Activated CD4-positive, CD25-positive, alpha-beta regulatory T cell (primary cell): ENCODE measurements at places on chromosomes 16 and 17.

DNA sequence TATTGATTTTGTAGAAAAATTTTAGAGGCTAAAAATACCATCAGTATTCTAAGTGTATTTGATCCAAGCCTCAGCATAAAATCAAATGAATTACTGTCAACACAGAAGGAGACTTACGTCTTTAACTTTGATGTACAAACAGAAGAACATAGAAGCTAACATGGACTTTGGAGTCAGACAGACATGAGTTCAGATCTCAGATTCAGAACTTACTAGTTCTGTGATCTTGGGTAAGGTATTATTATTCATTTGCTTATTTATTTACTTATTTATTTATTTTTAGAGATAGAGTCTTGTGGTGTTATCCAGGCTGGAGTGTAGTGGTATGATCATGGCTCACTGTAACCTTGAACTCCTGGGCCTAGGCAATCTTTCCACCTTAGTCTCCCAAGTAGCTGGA is 4.0 kb upstream of the SLFN12L start:
- no peak for DNase-seq

DNA sequence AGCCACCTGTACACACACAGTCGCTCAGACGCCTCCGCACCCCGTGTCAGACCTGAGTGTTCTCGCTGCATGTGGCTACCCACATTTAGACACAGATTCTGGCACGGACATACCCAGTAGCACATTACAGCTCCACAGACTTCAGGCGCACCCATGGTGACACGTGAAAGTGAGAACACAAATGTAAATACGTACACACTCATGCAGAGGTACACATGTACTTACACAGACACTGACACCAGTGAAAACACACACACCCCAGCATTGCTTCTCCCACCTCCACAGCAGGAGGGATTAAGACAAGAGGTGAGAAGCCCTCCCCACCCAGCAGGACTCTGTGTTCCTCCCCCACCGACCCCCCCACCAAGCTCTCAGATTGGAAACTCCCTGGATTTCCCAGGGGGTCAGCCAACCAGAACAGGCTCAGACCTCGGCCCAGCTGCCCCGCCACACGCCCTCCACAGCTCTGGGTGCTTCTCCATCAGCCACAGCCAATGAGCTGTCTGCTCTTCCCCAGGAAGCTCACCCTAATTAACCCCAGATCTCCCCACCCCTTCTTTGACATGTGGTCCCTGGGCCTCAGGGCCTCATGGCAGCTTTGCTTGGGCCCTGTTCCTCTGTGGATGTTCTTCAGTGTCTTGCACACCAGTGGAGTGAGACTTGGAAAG is 5.3 kb upstream of the FOXN1 start:
- no peak for DNase-seq

GRCh38 chr16:81095653-81095952 is 592 bp downstream of the GCSH start:
- DNase-seq: no peak

- DNase-seq: no peak
Observed at GRCh38 chr17:32320847-32321246, 21.1 kb downstream of the C17orf75 start.

GRCh38 chr16:318628-319027 is 33.9 kb downstream of the AXIN1 start:
- DNase-seq: no peak

DNA sequence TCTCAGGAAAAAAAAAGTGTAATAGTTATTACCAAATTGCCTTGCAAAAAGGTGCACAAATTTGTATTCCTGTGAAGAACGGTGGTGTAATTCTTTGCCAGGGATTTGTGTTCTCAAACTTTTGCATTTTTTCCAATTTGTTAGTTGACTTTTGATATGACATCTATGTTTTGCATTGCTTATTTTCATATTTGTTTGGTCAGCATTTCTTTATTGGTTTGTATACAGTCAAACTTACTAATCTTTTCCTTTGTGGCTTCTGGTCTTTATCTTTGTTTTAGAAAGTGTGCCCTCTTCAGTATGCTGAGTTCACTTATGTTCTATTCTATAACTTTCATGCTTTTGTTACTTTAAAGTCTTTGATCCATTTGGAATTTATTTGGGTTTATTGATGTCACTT is 226.2 kb upstream of the ZFHX3 start:
- DNase-seq: no peak

DNA sequence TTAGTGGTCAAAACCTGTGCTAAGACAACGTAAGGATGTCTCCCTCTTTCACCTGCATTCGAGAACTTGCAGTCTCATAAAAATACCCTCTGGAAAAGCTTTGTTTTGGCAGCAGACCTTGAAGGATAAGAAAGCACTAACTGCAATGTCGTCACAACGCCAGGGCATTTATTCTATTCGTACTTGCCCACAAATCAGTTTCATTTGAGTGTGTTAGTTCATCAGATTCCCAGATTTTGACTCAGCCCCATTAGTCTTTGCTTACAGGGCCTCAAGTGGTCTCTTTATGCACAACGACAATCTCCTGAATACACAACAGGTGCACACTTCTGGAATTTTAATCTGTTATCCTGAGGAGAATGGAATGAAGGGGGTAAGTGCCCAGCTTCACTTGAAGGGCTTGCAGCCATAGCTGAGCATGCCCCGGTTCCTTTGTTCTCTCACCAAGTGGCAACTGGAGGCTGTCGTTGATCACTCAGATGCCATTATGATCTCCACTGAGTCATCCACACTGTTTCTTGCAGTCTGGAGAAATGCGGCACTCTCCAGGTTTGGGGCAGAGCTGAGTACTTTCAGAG is 58.8 kb downstream of the CLEC19A start:
- DNase-seq: no peak

DNA sequence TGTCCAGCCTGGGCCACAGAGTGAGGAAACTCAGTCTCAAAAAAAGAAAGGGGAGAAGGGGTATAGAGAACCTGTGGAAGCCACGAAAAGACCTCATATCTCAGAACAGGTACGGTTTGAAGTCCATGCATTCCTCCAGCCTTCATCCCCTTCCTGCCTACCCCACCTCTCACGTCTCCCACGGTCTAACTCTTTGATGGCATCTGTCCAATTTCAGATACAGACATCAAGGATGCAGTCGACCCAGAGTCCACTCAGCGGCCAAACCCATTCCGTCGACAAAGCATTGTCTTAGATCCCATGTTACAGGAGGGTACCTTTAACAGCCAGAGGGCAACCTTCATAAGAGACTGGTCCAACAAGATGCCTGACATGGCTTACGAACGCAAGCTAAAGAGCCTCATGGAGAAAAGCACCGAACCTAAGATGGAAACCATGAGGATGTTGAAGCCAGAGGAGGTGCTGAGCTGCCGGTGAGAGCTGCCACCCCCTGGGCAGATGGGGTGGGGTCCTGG is 22.7 kb downstream of the C16orf78 start:
- DNase-seq: no peak

DNA sequence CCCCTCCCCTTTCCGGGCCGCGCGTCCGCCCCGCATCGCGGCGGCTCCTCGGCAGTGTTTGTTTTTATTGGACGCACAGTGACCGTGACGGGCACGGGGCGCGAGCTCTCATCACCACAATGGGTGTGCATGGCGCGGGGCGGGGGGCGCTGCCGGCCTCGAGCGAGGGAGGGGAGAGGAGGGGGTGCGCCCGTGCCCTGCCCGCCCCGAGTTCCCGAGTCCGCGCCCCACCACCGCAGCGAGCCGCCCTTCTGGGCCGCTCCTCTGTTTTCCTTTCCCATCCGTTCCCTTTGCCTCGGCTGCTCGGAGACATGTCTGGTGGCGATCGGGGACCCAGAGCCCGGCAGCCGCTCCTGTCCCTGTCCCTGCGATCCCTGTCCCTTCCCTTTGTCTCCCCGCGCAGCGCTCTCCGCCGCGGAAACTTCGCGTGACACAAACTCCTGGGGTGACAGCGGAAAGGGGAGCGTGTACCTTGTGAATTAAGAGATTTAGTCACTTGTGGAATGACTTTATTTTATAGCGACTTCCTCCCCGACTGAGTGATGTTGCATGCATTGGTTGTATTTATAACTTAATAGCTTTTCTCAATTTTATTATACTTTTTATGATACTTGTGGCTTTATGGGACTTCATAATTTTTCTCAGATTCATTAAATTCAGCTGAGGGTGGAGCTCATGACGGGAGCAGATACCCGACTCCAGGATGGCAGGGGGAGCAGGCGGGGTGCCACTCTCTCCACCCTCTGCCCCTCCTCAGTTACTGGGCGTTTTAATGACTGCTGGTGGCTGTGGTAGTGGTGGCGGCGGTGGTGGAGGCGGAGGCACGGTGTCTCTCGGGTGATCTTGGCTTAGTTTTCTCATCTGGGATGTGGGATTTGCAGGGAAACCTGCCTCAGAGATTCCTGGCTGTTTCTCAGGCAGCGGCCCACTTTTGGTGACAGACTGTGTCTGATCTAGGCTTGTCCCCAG is 40.8 kb downstream of the MRM1 start:
- no peak for DNase-seq

GRCh38 chr17:82228278-82228841 is 482 bp upstream of the SLC16A3 start:
- DNase-seq: no peak

GRCh38 chr16:1034230-1035065 is 38.1 kb upstream of the SSTR5 start:
- no peak for DNase-seq

- no peak for DNase-seq
Observed at GRCh38 chr16:86215979-86216585, 294.2 kb upstream of the FOXF1 start.

- no peak for DNase-seq
Observed at GRCh38 chr16:74742051-74742481, 32.6 kb downstream of the FA2H start.

- DNase-seq: no peak
Observed at GRCh38 chr16:68342620-68343019, 31.8 kb downstream of the PRMT7 start.

GRCh38 chr17:2101448-2102257 is 46.8 kb downstream of the HIC1 start:
- DNase-seq: no peak

GRCh38 chr17:71118039-71118438 is 948.7 kb downstream of the KCNJ2 start:
- no peak for DNase-seq

DNA sequence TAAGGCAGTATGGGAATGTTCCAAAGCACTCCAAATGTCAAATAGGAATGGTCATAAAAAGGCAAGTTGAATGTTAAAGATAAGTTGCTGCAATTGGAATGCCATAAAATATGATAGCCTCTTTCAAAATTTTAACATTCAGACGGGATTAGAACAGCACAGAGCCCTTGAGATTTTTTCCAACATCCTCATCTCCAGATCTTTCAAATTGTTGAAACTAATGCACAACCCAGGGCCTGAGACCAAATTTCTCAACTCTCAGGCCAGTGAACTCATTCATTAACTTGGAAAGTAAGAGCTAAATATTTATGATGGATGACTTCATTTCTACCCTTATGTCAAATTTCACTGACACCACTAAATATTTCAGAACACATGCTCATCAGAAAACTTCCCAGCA is 346.5 kb upstream of the XYLT1 start:
- DNase-seq: no peak

- DNase-seq: no peak
Observed at GRCh38 chr16:11909653-11910545, 5.9 kb downstream of the GSPT1 start.

- DNase-seq: no peak
Observed at GRCh38 chr16:1169285-1170075, 16.6 kb downstream of the CACNA1H start.

- DNase-seq: no peak
Observed at GRCh38 chr17:29584452-29585079, 4.9 kb downstream of the GIT1 start.

DNA sequence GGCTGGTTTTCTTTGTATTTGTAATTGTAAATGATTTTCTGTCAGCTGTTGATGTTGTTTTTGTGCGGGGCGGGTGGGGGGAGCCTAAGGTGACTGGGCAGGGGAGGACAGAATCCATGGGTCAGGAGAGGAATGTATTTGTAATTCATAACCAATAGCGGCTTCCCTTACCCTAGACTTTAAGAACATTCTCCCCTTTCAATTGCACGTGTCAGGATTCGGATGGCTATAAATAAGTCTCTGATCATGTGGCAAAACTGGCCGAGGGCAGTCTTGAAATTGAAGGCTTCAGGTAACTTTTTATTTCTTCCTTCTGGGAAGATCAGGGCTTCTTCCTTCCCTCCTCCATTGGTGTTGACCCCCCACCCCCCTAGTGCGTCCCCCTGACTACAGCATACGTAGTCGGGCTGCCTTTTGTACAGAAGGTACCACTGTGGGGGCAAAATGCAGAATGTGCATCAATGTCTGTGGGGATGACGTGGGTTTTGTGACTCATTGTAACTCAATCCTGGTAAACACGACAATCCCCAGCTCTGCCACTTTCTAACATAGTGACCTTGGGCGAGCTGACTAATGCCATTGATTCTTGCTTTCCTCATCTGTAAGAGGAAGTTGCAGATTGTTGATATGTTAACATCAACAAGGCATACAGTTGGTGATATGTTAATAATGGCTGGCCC is 16.2 kb downstream of the MARCHF10 start:
- no peak for DNase-seq

DNA sequence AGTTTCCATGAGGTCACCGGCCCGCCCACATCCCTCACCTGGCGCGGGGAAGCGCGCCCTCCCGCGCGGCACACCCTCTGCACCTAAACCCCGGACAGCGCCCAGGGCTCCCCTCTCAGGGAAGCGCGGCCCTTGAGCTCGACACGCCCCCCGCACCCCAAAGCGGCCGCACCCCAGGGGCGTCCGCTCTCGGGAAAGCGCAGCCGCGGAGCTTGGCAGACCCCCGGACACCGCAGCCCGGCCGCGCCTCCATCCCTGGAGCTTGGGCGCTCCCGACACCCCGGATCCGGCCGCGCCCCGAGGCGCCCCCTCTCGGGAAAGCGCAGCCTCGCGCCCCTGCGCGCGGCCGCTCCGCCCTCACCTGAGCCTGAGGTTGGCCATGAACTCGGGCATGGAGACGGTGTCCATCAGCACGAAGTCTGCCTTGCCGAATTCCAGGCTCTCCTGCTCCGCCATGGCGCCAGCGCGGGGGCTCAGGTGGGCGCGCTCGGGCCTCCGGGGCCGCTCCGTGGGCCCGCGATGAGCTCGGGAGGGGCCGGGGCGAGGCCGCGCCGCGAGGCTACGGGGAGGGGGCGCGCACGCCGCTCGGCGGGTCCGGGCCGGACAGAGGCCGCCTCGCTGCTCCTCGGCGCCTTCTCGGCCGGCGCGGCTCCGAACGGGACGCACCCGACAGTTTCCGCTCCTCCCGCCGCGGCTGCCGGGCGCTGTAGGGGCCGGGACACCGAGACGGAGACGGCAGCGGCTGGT is at the start of gene MYO1D:
Gene MYO1D (minus strand): TSS at position 708 of the 747 bp plus-strand sequence. CDS start 252 bp downstream, at position 456.
- peak; percentile 32 for DNase-seq

DNA sequence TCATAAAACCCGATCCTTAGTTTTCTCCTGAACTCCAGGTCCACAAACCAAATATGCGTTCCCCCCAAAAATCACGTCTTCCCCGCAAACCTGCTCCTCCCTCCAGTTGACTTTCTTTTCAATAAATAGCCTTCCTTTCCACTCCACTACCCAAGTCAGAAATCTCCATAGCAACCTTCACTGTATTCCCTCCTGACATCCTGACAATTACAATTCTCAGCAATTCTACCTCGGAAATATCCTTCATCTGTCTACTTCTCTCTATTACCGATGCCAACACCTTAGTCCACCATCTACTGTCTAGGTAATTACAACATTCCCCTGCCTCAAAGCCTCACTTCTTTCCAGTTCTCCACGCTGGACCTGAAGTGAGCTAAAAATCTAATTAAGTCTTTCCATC is 50.7 kb downstream of the SMURF2 start:
- DNase-seq: no peak

- no peak for DNase-seq
Observed at GRCh38 chr16:85652431-85653221, 36.1 kb downstream of the GINS2 start.

GRCh38 chr17:42294469-42295398 is 6.4 kb downstream of the STAT5A start:
- DNase-seq: no peak

GRCh38 chr17:38589462-38590114 is 16.2 kb downstream of the SRCIN1 start:
- no peak for DNase-seq
